ENCODE measurements at places on chromosomes 2 and 18.

DNA sequence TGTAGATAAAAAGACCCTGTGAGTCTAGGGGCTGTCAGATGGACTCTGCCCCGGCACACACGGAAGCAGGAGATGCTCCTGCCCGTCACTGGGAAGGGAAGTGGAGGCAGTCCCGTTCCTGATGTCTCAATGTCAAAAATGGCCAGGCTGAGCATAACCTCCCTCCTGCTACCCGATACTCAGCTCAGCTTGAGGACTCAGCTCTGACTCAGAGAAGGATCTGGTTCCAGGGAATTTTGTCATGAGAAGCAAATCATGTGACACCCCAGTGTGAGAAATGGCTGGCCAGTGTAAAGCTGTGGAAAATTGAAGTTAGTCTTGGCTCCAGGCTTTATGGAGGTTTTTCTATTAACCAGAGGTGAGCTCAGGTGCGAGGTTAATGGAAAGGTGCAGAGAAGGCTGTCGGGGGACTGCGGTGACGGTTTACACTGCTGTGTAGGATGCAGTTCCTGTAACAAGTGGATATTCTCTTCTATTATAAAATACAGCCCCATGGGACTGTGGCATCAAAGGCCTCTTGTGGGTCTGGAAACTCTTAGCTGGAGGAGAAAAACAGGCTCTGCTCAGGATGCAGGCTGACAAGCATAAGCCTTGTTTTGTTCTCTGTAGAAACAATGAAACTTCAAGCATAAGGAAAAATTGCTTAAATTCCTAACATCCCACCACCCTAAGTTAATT is 24.7 kb upstream of the AGAP1 start:
- peak; percentile 20 for DNase-seq

- DNase-seq, result no peak
These were observed 42.1 kb downstream of the NPAS2 start for GRCh38 chr2:100862081-100862480.

- DNase-seq, result no peak
These were observed 89.0 kb downstream of the RAPH1 start for GRCh38 chr2:203446071-203446481.

DNA sequence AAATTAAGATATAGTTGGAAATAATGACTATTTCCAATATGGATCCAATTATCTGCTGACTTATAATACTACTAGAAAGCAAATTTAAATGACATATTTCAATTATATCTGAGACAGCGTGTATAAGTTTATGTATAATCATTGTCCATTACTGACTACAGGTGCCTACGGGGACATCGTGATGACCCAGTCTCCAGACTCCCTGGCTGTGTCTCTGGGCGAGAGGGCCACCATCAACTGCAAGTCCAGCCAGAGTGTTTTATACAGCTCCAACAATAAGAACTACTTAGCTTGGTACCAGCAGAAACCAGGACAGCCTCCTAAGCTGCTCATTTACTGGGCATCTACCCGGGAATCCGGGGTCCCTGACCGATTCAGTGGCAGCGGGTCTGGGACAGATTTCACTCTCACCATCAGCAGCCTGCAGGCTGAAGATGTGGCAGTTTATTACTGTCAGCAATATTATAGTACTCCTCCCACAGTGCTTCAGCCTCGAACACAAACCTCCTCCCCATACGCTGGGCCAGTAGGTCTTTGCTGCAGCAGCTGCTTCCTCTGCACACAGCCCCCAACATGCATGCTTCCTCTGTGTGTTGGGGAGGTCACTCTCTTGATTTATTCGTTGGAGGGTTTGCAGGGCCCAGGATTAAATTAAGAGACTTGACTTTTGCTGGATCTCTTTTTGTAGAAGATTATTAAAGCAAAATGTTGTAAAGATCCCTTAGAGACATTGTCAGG is 194.4 kb downstream of the RPIA start:
- DNase-seq, result no peak

Measured in SHP77 (cell line).